ENCODE measurements at places on chromosomes 3 and 15.

GRCh38 chr3:150725548-150725947, 21.8 kb upstream of the ERICH6 start:
- no peak for DNase-seq

DNA sequence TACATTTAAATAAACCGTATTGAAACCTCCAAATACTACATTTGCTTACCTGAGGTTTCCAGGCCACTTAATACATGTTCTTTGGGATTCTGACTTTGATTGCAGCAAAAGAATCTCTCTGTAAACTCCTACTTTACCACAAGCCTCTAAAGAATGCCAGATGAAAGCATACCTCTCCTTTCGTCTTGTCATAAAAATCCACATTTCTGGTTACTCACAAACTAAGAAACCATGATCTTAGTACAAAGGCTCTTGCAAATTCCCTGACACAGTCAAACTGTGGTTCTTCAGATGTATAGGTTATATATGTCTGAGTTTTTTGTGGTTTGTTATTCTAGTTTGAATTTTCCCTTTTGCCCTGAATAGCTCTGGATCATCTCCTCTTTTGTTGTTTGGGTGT, 188.4 kb downstream of the RAP2B start:
- DNase-seq = peak; percentile 82

GRCh38 chr3:127791221-127791913, 30.9 kb downstream of the MGLL start:
- peak; percentile 82 for DNase-seq

DNA sequence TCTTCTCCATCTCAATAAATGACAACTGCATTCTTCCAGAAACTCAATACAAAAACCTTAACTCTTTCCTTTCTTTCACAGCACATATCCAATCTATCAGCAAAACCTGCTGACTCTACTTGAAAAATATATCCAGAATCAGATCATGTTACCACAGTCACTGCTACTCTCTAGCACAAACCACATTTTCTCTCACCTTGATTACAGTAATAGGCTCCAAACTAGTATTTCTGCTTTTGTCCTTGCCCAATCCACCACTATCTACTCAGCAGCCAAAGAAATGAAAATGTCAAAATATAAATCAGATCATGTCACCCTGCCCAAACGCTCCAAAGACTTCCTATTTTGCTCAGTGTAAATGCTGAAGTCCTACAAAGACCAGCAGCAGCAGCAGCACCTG, 15.2 kb downstream of the TMCC1 start:
- no peak for DNase-seq

GRCh38 chr3:129592381-129593131, 13.9 kb downstream of the PLXND1 start:
- no peak for DNase-seq

DNA sequence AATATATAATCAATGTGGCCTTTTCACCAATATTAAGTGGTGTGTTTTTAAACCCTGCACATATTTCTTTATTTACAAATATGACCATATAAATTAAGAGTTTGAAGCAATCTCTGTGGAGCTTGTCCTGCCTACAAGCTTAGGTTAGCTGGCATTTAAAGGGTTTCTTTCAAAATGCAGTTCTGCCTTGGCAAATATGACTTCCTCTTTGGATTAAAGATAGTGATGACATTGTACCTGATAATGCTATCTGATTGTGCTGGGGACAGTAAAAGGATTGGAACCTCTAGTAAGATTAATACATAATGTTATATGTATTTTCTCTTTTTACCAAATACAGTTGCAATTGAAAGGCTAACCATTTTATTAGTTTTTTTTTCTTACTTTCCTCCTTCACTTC, 249.1 kb downstream of the OTOL1 start:
- no peak for DNase-seq
